ENCODE measurements at places on chromosomes 2 and 18.

DNA sequence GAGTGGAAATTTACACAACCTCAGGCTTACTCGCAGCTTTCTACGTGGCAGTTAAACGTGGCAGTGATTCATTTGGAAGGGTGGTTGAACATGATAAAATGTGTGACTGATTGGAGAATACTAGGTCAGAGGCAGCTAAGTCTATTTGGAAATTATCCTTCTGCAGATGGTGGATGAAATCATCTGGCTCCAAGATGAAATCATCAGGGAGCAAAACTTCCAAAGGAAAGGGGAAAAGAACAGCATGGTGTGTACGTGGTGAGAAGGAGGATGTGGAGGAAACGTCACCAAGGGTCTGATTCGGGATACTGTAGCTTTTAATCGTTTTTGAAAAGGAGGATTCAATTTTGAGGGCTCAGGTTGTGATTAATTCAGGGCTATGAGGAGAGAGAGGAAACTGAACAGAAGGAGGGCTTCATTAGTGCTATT is 47.9 kb downstream of the COL3A1 start:
- DNase-seq: no peak

DNA sequence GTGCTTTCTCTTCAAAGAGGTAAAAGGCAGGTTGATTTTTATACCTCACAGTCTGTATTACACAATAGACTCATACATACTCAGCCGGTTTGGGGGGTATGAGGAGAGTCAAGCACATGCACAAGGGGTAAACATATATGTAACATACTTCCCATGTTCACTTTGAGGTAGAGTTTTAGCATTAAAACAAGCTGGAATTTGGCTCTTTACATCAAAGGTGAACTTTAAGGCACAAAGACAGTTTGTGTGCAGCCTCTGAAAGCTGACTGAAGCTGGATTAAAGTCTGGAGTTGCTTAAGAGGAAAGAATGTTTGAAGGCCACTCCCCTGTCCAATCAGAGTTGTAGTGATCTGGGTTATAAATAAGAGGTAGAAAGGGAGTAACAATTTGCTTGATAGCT is 282.0 kb downstream of the DPP10 start:
- DNase-seq: no peak

DNA sequence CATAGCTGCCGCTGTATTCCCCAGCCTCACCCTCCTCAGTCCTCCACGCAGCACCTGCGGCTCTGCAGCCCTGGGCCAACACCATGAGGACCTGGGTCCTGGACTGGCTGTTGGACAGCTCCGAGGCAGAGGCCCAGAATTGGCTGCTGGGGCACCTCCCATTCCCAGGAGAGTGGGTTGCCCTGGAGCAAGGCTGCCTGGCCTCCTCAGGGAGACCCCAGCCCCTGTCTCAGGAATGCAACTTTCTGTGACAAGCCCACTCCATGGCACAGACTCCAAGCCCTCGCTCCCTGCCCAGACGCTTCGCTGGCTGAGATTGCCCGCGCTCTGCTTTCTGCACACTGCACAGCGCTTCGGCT is 33.0 kb downstream of the CYP26B1 start:
- DNase-seq: no peak

DNA sequence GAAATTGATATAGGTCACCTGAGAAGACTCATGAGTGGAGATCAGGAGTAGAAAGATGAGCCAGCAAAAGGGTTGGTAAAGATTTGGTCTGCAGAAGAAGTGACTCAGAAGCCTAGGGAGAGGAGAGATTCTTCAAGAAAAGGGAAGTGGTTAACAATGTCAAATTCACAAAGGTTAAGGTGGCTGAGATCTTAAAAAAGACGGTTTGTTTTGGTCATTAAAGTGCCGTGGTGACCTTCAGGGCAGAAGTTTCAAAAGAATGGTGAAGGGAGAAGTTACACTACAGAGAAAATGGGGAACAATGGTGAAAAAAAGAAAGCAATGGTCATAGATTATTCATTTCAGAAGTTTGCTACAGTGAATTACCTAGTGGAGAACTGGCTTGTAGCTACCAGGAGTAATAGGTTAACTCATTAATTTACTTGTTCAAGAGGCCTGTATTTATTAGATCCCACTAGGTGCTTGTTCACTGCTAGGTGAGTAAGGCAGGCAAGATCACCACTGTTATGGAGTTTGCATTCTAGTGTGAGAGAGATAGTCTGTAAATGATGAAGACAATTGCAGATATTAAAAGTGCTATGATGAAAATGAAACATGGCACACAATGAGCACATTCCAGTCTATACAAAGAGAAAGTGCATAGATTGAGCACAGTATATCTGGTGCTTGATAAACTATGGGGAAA is 43.0 kb downstream of the FBXO48 start:
- no peak for DNase-seq

DNA sequence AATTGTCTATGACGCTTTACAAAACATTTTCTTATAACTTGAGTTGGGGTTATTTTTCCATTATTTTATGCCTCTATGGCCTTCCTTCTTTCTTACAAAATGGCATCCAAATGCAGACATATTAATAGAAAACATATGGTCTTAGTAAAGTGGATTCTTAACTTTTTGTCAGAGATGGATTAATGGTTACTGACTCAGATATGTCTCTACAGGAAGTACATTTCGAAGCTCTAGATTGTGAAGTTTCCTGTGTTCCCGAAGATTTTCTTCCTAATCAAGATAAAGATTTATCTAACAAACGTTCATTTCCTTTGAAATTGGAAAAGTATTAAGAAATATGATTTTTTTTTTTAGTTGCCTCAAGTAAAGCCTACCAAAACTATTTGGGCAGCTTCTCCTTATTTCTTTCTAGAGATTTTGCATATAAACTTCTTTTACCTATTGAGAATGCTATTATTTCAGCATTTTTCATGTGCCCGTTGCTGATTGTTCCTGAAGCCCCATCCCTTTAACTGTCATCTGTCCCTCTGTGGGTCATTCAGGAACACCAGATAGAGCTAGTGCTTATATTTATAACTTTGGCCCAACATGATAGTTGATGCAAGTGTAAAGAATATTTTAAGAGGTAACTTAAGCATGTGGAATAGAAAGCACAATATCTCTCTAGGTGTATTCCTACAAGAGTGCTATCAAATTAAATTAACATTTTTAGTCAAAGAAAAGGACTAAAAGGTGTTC is 498.0 kb downstream of the CCDC85A start:
- no peak for DNase-seq

GRCh38 chr2:60629801-60630385 is 76.4 kb upstream of the BCL11A start:
- DNase-seq: no peak

GRCh38 chr2:17518212-17519154 is at the start of gene RAD51AP2:
RAD51AP2 (minus strand) TSS chr2:17518440; CDS start chr2:17518415, 25 bp downstream.
- DNase-seq: peak; percentile 49

DNA sequence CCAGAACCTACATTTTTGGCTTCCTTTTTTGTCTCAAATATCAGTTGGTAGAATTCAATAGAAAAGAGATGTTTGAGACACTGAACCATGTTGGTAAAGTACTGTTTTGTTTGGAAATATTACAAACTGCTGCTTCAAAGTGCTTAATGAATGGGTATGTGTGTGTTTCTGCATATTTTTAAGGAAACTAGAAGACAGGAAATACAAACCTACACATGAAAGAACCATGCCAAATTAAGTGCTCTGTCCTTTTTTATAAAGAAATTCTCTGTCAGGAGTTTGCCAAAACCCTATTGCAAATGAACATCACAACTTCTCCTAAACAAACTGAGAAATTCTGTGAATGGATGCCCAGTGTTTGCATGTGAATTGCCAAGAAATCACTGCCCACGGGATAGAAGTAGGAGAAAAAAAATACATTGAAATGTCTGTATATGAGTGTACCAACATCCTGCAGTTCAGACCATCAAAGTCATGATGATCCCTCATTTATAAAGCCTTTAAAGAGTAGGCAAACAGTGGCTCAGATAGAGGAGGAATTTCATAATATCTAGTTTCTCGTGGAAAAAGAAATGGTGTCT is 69.6 kb upstream of the RND3 start:
- DNase-seq: no peak

GRCh38 chr2:54838585-54839035 is 115.1 kb downstream of the EML6 start:
- DNase-seq: peak; percentile 56

GRCh38 chr2:96665083-96665569 is 22.6 kb downstream of the FER1L5 start:
- DNase-seq: no peak

GRCh38 chr2:75456111-75456510 is 104.6 kb downstream of the EVA1A start:
- DNase-seq: no peak

GRCh38 chr2:217099561-217099960 is 239.7 kb upstream of the TNP1 start:
- no peak for DNase-seq

DNA sequence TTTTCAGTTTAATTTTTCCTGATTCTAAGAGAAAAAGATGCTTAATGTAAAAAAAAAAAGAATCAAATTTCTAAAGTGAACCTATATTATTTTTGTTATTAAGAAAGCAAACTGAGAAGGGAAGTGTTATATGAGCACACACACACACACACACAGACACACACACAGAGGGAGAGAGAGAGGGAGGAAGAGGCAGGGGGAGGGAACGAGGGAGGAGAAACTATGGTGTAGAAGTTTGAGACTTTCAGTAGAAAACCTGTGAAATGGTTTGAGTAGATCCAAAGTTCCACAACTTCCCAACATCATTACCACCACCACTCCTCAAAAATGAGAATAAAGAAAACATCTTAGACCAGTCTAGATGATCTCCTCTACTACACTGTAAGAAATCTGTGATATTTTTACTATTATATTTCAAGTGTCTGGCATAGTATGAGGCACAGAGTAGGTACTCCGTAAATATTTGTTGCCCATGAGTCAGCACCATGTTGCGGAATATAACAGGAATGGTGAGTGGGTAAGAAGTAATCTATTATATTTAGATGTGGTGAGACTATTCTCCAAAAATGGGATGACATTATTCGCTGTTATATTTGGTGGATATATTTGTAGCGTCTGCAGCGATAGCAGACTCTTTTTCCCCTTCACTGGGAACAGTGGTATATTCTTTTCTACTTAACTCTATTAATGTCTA is 149.4 kb upstream of the DNMT3A start:
- no peak for DNase-seq

- DNase-seq: no peak
Measured at GRCh38 chr2:235543128-235543750, 49.4 kb downstream of the AGAP1 start.

DNA sequence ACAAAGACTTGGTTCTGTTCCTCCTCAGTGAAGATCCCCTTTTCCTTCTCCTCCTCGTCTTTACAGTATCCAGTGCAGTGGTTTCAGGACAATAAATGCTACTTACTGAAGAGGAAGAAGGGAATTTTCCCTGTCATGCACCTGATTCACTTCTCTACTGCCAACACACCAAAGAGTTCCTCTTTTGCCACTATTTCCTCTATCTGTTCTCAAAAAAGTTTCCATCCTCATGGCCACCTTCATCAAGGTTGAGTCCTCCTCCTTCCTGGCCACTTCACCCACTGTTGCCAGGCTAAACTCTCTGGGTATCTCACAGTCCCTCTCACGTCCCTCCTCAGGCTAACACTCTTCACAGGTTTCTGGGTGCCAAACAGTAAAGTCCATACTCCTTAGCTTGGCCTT is 41.7 kb downstream of the PLEKHM3 start:
- DNase-seq: no peak

GRCh38 chr2:128536925-128537620 is 218.4 kb upstream of the HS6ST1 start:
- DNase-seq: no peak

- DNase-seq: no peak
Measured at GRCh38 chr2:206614811-206615210, 27.5 kb upstream of the FAM237A start.

GRCh38 chr2:19360966-19361321 is 2.5 kb upstream of the OSR1 start:
- no peak for DNase-seq

- no peak for DNase-seq
Measured at GRCh38 chr2:3121601-3122000, 256.0 kb downstream of the EIPR1 start.

DNA sequence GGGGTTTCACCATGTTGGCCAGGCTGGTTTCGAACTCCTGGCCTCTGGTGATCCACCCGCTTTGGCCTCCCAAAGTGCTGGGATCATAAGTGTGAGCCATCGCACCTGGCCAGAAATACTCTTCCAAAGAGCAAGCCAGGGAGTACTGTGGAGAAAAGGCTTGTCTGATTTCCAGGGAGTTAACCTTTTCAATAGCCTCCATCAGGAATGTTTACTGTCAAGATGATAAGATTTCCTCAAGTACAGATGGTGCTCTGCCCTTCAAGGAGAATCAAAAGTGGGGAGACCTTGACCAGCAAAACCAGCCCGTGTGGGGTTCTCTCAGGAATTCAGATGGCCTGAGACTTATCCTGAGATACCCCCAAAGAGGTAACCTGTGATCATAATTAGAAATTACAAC is 237.2 kb downstream of the PRKCE start:
- DNase-seq: no peak

- no peak for DNase-seq
Measured at GRCh38 chr2:10145519-10146357, 23.2 kb downstream of the RRM2 start.

- no peak for DNase-seq
Measured at GRCh38 chr2:237818066-237818473, 19.5 kb downstream of the RBM44 start.

GRCh38 chr2:98078701-98079100 is 8.3 kb upstream of the VWA3B start:
- DNase-seq: no peak

GRCh38 chr2:239371726-239372686 is 28.8 kb downstream of the HDAC4 start:
- no peak for DNase-seq

- DNase-seq: no peak
Measured at GRCh38 chr2:131043199-131044074, 49.8 kb downstream of the FAM168B start.

DNA sequence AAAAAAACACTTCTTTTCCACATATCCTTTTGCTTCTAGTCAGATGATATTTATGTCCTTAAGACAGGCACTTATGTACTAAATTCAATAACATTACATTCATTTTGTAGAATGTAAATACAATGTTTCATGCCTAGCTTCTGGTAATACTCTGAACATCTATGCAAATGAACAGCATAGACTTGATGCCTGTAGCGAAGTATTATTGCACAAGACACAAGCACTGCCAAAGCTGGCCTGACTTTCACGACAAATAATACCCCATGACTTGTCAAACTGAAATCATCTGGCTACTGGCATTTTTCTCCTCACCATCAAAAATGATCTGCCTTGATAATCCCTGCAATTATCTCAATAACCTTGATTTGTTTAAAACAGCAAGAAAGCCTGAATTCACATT is 101.3 kb downstream of the L3MBTL4 start:
- no peak for DNase-seq

GRCh38 chr2:50777954-50778353 is 254.0 kb downstream of the NRXN1 start:
- no peak for DNase-seq

DNA sequence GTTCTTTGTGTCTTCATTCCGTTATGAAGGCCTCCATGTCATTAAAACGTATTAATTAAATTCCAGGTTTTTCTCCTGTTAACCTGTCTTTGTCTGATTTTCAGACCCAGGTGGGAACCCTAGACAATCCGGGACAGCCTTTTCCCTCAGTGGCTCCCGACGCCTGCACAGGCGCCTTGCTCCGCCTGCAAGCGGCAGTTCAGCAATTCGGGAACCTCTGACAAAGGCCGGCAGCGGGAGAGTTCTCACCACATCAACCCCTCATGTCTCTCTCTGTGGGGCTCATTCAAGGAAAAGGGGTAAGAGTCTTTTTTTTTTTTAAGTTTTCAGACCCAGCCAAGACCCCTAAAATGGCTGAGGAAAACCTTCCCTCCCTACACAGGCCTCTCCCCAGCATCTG is 259.8 kb upstream of the SALL3 start:
- no peak for DNase-seq
